ENCODE measurements at places on chromosomes 1 and 21.

DNA sequence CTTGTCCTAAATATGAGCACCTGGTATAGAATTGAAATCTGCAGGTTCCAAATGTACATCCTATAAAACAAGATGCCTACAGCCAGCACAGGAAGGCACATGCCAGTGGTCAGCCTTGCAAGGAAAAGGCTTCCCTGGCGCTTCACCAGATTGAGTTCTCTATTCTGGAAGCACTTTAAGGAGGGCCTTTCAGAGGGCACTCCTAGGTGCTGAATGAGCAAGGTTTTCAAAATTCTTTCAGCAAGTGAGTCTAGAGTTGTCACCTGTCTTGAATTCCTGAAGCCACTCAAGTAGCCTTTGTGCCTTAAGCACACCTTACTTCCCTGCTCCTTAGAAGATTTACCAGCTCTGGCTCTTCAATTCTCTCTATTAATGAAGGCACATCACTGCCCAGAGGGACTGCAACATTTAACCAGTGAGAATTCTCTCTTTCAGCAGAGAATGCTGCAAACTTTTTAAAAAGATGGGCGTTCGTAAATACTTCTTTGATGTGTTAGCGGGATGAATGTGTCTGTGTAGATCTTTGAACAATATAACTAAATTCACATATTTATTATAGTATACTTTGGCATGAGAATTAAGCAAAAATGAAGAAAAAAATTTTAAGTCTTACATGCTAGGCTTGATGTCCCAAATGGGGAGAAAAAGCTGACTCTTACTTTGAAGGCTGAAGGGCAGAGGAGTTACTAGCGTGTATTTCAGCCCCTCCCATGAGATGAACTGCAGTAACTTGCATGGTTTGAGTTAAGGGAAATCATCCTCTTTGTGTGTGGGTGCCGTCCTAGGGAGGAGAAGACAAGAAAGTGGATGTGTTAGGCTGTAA lies 162.0 kb downstream of the NTPCR start:
- DNase-seq: no peak

DNA sequence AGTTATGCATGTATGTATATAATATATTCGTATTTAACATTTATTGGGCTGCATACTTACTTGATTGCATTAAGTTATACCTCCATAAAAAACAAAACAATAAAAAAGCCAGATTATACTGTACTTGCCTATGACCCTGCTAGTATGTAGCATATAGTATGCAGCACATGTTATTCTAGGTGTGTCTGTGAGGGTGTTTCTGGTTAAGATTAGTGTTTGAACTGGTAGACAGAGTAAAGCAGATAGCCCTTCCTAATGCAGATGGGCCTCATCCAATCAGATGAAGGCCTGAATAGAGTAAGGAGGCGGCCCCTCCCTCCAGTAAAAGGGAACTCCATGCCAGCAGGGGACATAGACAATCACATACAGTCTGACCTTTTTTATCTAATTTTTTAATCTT lies 323.3 kb upstream of the USP24 start:
- no peak for DNase-seq

GRCh38 chr1:197848350-197848749 lies 54.1 kb upstream of the C1orf53 start:
- DNase-seq: no peak

DNA sequence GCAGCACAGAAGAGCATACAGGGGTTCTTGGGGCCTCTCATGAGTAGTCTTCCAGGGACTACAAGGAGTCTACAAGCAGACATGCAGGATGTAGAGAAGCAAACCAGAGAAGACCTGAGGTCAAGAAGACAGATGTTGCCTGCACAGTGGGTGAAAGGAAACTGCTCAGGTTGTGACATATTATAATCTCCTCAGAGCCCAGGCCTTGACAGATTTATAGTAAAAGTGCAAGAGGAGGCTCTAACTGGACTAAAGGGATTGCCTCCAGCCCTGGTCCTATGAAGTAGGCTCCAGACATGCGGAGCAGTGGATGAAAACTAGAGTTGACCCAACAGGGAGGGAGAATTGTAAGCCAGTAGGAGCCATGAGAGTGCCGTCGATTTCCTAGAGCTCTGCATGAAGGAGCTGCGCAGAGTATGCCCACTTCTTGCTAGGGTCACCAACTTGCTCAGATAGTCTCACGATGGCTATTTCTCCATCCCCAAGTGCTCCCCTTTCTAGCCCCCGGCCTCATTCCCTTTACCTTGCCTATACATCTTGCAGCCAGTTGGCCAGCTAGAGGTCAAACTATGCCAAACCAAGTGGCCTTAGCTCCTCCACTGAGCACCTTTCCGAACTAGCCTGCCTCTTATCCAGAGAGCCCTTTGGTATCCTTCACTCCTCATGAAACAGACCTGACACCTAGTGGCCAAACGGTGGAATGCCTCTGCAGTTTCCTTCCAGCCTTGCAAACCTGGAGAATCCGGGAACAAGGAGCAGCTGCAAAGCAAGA lies 36.2 kb upstream of the IPO9 start:
- DNase-seq: no peak

- no peak for DNase-seq
Measured at GRCh38 chr1:196001188-196001587, 607.1 kb downstream of the KCNT2 start.

GRCh38 chr1:41532206-41532975 lies 47.9 kb upstream of the EDN2 start:
- DNase-seq: no peak

DNA sequence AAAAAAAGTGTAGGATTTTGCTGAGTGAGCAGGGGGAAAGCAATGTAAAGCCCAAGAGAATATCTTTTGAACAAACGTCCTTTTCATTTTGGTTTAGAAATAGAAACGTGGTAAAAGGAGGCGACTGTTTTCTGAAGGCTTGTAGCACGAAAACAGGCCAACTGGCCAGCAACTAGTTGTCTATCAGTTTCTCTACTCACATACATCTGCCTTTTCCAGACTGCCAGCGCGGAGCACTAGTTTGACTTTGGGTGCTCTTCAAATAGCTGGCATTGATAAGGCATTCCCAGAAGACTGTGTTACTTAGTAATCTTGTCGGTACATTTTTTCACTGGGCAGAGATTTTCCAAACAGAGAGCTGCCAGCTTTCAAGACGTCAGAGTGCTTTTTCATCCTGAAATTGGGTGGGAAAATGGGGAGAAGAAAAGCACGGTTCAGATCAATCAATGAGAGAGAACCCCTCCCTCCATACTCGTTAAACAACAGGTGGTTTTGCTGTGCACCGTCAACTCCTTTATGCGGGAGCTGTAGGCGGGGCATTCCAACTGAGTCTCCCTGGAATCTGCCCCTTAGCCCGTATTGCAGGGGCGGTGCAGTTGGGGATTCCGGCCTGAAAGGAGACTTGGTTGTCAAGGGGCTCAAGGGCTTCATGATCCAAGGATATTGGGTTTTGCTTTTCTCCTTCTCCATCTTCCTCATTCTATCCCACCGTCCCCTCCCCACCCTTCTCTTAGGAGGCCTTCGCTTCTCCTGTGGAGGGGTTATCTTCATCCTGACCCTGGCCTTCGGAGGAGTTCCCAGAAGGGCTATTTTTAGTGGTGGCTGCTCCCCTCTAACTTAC lies 884 bp upstream of the LRRC8C start:
- DNase-seq: no peak

- no peak for DNase-seq
Measured at GRCh38 chr21:45224189-45224938, 63.3 kb downstream of the POFUT2 start.

DNA sequence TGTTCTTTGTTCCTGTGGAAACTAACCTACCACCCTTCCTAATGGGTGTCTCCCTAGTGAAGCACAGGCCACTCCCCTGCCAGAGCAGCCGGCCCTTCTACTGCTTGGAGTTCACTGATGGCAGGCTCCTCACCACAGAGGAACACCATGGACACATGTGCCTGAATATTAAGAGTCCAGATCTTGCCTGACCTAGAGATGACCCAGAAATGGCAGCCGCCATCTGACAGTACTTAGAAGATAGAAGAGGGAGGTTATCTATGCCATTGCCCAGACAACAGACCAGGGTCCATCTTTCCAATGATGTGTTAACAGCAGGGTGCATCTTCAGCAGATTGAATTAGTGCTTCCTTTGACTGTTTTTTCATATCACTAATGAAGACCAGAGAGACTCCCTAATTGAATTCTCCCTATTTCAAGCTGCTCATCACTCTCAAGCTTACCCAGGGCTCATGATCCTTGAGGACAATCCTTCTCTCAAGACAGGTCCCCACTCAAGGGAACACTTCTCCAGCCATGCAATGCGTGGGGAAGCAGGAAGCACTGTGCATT lies 59.8 kb downstream of the PLEKHA6 start:
- DNase-seq: no peak

DNA sequence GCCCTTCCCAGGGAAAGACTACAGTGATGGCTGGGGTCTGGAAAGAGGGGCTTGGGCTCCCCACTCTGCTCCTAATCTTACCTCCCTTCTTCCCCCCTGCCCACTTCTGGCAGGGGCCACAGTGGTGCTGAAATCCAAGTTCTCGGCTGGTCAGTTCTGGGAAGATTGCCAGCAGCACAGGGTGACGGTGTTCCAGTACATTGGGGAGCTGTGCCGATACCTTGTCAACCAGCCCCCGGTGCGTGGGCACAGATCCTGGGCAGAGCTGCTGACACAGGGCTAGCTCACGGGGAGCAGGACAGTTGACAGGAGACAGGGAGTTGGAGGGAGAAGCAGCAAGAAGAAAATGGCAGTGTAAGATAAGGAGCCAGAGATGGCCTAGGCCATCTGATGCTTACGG lies 2.4 kb downstream of the SLC27A3 start:
- DNase-seq: no peak

GRCh38 chr1:240956424-240956823 lies 344.5 kb upstream of the GREM2 start:
- no peak for DNase-seq

GRCh38 chr21:41170859-41171609 lies 3.1 kb downstream of the BACE2 start:
- DNase-seq: no peak

DNA sequence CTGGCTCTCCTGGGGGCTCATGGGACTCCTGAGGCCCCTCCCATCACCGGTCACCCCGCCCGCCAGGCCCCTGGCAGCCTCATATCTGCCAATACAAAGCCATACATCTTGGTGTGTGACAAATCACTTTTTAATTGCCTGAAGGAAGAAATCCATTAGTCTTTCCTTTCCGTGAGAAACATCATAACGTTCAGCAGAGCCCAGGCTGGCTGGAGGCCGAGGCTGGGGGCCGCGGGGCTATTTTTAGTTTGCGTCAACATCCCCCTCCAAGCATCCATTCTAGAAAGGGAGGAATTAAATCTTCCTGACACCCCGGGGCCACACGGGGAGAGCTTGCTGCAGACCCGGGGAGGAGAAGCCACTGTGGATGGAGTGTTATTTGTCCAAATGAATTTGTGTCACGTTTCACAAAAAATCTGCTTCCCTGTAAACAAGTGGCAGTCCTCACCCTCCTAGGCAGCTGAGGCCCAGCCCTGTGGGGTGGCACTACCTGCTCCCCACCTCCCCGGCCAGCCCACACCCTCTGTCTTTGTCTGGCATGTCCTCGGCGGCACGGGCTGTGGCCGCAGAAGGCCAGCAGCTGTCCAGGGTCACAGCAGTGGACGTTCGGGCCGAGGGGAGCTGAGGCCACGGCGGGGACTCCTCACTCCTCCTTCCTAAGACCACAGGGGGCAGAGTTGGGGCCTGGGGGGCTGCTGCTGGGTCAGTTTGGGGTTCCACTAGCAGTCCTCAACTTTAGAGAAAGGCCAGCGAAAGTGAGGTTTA lies 236.9 kb upstream of the VAMP3 start:
- no peak for DNase-seq

DNA sequence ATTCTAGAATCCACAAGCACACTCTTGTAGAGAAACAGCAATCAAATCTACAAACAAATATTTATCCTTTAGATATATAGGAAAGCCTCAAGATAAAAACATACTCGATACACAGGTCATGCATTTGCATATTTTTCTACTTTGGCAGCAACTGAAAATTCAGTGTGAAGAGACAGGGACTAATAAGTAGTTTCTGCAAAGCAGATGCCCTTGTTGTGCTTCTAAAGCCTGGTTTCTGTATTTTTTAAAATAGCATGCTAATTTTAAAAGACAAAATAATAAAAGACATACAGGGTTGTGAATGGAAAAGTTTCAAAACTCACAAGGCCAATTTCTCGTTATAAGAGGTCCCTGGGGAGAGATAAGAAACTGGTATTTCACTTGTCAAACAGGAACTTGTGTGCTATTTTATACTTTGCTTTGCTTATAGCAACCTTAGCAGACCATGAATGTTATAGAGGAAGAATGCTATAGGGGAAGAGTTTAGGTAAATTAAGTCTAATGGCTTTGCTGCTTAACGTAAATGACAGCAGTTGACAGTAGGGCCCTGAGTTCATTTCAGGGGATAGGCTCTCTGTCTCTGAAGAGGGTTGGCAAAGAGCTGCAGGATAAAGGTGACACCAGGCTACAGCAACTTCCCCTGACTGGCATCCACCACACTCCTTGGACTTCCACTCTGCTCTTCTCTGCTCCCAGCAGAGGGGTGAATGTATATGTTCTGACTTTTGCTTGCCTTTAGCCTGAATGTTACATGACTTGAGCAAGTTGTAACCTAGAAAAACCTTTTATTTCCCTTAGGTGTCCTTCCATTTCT lies 9.4 kb upstream of the RGS13 start:
- DNase-seq: peak; percentile 28

DNA sequence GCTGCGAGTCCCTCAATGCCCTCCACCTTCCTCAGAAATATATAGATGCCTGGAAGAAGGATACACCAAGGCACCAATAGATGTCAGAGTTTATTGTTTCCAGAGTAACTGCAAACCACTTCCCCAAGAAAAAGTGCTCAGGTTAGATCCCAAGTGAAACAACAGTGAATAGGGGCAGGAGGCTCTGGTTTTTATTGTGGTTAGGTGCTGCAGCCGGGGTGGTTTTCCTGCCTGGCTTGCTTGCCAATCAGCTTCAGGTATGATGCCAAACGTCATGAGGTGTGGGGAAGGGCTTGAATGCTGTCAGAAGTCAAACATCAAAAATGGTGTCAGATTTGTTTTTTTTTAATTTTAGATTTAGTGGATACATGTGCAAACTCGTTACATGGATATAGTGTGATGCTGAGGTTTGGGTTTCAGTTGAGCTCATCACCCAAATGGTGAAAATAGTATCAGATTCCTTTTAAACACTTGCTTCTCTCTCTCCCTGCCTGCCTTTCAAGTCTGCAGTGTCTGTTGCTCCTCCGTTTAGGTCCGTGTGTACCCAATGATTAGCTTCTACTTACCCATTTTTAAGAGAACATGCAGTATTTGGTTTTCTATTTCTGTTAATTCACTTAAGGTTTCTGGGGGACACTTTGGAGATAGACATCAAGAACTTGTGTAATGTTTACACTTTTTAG lies 1317.0 kb downstream of the MRPL39 start:
- no peak for DNase-seq

DNA sequence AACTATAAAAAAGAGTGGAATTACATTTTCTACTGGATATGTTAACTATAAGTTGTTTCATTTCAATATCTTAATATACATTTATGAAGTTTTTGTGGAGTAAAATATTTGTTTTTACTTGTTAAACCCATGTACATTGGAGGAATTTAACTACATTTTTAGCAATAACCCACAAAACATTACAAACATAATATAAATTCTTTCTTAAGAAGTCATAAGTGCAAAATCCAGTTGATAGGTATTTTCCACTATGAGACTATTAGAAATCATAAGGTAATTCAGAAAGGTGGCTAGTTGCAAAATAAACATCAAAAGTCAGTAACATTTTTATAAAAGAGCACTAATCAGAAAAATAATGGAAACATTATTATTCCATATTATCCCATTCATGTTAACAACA lies 73.9 kb upstream of the RRP15 start:
- DNase-seq: no peak

GRCh38 chr1:80278936-80279335 lies 1272.4 kb upstream of the ADGRL4 start:
- no peak for DNase-seq

GRCh38 chr1:95017775-95018174 lies 55.0 kb downstream of the ALG14 start:
- DNase-seq: no peak
